ENCODE measurements at places on chromosomes 3 and 15.
A peak's percentile ranks its signal among the peaks of the same experiment; 100 is the strongest.

GRCh38 chr3:78629544-78629943 lies 1138.3 kb downstream of the ROBO1 start:
- DNase-seq: no peak

- no peak for DNase-seq
Observed at GRCh38 chr15:66824424-66824823, 122.4 kb downstream of the SMAD6 start.

GRCh38 chr15:43538091-43538490 lies 20.7 kb downstream of the MAP1A start:
- DNase-seq: no peak

- no peak for DNase-seq
Observed at GRCh38 chr3:4447295-4447999, 19.6 kb downstream of the SUMF1 start.

DNA sequence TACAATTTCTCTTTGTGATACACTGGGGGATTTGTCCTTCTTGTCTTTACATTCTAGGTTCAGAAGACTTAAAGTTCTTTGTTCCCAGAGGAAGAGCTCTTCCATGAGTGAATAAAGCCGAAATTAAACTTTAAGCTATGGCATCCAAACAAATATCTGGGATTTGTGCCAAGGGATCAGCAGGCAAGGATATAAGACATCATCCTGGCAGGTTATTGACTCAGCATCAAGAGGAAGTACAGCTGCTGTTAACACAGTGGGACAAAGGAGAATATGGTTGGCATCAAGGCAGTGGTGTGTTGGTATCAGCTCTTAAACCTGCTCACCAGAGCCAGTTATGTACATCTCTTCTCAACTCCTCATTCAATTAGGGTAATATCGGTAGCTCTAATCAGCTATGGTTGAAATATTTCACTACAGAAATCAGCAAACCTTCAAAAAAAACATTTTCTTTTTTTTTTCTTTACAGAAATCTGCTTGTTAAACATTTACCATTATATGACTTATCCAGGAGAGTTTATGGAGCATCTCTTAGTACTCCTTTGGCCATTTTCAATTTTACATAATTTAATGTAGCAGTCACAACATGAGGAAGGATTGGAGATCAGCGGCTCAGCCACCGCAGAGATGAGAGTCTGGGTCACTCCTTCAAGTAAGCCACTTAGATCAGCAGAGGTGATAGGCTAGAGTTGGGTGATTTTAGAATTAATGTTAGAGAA lies 1198.6 kb upstream of the EPHA6 start:
- DNase-seq: no peak

DNA sequence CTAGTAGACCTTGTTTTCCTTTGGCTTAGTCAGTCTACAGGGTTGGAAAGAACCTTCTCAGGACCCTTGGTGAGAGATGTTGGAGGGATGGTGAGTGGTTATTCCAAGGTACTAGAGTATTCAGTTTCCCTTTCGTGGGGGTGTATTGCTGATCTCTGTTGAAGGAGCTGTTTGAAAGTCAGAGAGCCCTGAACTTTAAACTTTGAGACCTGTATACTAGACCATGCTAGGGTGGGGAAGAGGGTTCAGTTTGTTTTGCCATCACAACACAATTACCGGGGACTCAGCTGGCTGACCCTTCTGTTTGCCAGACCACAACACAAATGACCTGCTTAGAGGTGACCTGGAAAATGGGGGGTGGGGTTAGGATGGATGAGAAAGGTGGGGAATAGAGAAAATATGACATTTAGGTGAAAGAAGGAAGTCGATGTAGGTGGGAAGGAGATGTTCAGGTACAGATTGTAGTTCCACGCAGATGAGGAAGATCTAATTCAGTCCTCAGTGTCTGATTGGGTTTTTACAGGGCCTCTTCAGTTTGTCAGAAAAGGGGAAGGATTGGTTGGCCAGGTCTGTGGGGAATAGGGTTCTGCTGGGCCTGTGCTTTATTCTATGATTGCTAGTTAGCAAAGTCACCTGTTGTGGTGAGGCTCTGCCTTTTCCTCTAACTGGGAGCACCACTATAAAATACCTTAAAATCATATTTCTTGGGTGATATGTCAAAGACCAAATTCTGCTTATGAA lies 6.8 kb downstream of the UBE2E2 start:
- DNase-seq: no peak

- no peak for DNase-seq
Observed at GRCh38 chr3:186782542-186783057, 777 bp upstream of the EIF4A2 start.

GRCh38 chr3:17908399-17909191 lies 166.2 kb upstream of the TBC1D5 start:
- no peak for DNase-seq

- DNase-seq: no peak
Observed at GRCh38 chr3:165459111-165459510, 262.9 kb upstream of the SLITRK3 start.

- no peak for DNase-seq
Observed at GRCh38 chr3:11507719-11508118, 136.0 kb downstream of the VGLL4 start.

- no peak for DNase-seq
Observed at GRCh38 chr3:161108840-161109239, 3.7 kb upstream of the B3GALNT1 start.

- DNase-seq: peak; percentile 17
Observed at GRCh38 chr15:97961067-97961954, 808 bp downstream of the ARRDC4 start.

DNA sequence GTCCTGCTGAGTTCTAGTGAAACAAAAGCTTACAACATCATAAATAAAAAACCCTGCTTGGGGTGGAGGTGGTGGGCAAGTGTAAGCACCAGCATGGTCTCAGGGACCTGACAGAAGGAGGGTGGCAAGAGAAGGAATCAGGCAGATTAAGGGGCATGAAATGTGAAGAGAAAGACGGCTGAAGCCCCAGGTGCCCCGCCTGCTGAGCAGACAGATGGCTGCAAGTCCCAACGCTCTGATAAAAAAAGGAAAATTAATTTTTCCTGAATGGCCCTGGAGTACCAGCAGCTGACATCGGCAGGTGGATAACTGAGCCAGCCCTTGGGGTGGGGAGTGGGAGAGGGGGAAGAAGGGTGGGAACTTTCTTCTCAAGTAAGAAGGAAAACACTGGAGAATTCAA lies 137.9 kb downstream of the XXYLT1 start:
- DNase-seq: no peak

DNA sequence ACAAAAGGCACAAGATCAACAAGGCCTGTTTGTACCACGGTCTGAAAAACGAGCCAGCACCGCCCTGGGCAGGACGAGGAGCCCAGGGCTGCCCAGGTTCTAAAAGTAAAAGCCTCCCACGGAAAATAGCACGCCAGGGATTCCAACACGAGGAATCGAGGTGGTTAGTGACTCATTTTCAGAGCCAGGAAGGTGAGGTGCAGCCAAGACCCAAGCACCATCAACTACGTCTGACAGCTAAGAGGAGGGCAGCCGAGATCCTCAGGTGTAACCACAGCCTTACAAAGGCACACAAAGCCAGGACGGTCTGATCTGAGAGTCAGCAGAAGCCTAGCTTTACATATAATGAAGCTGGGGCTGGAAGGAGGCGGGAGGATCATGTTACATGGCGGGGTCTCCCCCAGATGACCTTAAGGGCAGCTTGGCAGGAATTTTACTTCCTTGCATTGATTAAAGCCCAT lies 52.5 kb downstream of the ATP10A start:
- peak; percentile 50 for DNase-seq

- no peak for DNase-seq
Observed at GRCh38 chr3:64260431-64260830, 35.2 kb upstream of the PRICKLE2 start.

GRCh38 chr3:71432044-71432975 lies 151.2 kb downstream of the FOXP1 start:
- no peak for DNase-seq

DNA sequence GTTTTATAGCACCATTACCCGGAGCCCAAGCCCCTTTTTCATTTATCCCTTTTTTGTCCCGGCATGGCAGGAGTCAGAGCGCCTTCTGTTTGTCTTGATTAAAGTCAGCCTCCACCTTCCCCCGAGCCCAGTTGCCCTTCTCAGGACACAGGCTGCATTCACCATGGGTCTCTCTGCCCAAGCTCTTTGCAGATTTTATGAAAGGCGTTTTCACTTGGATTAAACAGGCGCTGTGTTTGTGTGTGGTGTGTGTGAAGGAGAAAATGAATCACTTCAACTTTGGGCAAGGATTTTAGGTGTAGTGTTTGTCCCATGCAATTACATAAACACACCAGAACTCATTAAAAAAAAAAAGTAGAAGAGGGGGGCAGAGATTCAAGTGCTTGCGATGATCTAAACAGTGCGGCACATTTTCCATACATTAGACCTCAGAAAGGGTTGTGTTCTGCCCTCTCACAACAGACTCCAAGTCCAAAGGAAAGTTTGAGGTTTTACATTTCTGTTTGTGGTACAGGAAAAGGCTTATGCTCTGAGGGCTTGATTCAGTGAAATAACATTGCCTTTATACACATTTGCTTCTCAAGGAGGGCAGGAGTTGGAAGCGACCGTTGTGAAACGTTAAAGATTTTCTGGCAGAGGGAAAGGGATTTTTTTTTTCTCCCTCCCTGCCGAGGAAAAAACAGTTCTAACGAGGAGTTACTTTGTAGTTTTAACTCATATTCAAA lies 14.5 kb upstream of the IL16 start:
- DNase-seq: no peak

All from activated naive CD4-positive, alpha-beta T cell treated with anti-CD3 and anti-CD28 coated beads for 36 hours (primary cell).